Urothelium cell line (cell line): ENCODE measurements at places on chromosomes 4 and X.

DNA sequence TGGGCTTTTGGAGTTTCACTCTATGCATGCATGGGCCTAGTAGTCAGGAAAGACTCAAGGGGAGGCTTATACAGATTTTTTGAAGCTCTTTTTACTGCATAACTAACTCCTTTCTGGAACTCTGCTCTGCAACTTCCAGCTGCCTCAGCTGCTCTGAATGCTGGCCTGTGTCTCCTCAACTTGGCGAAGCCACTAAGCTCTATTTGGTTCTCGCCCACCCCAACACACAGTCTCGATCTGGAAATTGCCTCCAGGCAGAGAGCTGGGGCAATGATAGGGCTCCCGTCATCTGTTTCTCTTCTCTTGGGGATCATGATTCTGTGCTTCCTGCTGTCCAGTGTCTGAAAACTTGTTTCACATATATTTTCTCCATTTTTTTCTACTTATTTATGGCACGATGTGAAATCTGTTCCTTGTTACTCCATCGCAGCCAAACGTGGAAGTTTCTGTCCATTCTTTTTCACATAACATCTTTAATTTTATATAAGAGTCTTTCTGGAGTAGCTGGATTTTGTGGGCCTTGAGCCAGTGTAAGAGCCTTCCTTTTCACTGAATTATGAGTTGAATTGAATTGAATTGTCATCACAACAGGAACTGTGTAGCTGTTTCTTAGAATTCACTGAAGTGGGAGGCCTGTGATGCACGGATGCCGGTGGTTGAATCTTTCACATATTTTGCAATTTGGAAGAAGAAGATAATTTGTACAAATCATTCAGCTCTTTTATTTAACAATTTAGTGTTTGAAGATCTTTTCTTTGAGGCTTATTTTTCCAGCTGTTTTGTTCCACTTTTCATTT lies 9.0 kb downstream of the ZNF275 start:
- no peak for DNase-seq

DNA sequence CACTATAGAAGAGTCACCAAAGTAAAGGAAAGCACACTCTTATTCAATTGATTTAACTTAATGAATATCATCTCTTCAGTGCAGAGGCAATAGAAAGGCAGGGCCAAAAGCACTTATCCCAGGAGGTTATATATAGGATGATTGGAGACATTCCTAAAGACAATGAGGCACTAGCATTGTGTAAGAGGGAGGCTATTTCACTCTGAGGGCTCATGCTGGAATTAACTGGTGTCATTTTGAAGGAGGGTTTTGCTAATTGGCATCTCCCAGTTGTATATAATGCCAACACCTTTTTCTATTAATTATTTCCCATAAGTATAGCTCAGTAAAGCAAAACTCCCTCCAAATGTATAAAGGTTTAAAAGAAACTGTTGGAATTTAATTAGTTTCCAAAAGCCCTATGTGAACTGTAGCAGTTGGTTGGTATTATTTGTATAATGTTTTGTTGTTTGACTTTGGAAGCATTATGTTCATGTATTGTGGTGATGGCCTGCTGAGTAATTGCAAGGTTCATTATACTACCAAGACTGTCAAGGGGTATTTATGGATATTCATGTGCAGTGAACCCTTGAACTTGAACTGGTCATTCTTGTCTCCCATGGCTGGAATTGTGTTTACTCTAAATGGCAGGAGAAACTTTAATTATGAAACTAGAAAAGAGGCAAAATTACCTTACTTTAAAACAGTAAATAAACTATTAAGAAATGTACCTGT lies 270.3 kb downstream of the BMPR1B start:
- no peak for DNase-seq

- DNase-seq = no peak
Measured at GRCh38 chrX:45850775-45851433, 650.2 kb upstream of the DIPK2B start.

DNA sequence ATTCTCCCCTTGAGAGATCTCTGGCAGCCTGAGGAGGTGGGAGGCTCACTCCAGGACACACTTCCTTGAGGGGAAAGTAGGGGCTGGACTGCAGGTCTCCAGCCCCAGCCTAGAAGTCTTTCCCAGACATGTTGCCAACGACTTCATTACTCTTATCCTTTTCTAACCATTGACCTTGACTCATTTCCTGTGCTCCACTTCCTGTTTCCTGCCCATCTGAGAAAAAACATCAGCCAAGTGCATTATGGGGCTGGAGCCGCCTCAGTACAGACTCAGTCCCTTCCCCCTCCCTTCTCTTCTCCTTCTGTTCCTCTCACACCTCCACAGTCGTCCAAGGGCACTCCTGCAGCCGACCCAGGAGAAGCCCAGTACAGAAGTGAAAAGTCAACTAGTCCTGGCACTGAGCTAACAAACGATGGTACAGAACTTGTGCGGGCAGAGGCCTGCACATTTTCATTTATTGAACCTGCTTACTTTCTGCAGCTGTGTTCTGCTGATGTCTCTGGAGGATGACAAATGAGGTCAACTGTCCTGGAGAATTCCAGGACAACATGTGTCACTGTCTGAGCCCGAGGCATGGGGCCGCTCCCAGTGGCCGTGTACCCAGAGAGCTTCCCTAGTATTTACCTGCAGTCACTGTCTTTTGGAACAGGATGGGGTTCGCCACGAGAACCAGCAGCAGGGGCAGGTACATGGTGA lies 20.1 kb downstream of the GPR143 start:
- peak; percentile 8 for DNase-seq

DNA sequence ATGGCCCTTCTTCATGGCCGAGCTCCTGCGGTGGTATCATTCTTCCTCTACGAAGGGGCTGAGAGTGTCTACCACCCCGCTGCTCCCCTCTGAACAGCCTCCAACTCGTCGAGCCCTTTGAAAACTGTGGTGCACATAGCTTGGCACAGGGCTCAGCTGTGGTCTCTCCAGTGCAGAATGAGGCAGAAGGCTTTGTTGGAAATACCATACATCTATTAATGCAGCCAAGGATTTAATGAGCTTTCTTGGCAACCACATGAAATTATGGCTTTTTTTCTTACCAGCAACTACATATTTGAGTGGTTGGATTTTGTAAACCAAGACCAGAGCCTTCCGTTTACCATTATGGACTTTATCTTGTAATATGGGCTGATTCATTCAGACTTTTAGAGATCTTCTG lies 61.7 kb upstream of the CBR4 start:
- DNase-seq = no peak

DNA sequence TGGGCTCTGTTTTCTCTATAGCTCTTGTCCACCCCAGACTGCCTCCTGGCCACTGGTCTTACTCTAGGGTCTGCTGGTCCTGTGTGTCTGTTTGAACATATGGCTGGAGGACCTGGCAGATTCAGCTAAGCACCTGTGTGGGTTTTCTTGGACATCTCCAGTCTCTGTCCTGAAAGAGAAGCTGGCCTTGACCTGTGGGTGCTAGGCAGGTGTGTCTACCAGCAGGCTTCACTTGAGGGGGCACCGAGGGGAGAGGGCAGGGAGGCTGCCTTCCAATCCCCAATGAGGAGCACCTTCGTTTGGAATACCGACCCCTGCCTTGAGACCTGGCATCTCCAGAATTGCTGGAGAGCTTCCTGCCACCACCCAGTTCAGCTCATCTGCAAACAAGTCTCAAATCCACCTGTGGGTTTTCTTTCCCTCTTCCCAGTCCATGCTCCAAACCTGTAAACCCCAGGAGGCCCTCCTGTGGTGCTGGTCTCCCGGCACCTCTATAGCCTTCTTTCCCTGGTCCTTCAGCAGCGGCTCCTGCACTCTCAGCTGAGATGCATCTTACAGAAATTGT lies 45.2 kb downstream of the HTRA3 start:
- no peak for DNase-seq

GRCh38 chr4:141721174-141721573 lies 84.8 kb downstream of the IL15 start:
- no peak for DNase-seq

DNA sequence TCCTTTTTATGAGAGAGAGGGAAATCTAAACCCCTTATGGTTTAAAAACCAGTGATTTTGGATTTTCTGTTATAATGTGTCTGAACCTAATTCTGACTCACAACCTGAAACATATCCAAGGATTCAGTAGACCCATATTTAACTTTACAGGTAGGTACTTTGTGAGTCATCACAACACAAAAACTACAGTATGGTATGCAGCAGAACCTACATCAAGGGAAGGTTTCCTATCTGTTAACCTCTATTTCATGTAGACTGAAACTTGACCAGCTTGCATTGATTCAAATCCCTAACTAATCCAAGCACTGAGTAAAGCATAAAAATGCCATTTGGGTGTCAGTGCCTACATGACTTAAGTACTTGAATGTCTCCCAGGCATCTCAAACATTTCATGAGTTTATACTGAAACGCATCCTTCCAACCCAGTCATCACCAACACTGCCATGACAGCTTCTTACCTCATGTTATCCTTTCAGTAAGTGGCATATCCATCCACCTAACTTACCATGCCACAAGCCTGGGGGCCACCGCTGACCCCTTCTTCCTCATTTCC lies 4.3 kb upstream of the ARHGAP10 start:
- no peak for DNase-seq

GRCh38 chrX:23978491-23978890 lies 48.5 kb downstream of the KLHL15 start:
- no peak for DNase-seq

- no peak for DNase-seq
Measured at GRCh38 chr4:3877236-3877635, 111.1 kb downstream of the ADRA2C start.

DNA sequence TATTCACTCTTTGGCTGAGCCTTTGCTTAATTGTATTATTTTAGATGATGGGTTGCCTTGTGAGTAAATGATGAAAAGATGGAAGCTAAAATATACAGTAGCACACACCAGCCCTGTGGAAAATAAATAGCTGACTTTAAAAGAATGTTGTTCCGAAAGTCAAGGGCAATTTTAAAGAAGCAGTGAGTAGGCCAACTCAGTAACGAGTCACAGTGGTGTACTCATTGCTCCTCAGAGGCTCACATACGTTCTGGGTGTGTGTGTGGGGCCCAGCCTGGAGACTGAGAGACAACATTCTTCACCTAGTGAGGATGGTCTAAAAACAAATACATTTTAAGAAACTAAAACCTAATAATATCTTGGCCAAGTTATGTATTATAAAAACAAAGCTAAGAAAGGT lies 640.3 kb downstream of the TRIML1 start:
- no peak for DNase-seq

- no peak for DNase-seq
Measured at GRCh38 chr4:187767158-187767557, 228.4 kb upstream of the ZFP42 start.

GRCh38 chr4:100780126-100780525 lies 262.3 kb upstream of the EMCN start:
- no peak for DNase-seq

DNA sequence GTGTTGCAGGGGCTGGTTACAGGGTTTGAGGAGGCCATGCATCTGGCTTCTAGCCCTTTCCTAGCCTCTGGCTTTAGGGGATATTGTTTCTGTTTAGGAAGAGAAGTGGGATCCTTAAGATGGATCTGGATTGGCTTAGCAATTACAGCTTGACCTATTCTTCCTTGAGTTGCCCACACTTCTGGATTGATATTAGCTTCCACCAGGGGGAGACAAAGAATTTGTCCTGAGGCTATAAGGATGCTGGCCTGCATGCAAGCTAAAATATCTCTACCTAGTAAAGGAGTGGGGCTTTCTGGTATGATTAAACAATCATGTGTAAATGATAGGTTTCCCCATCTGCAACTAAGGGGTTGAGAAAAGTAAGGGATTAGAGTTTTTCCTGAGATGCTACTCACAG lies 117.2 kb downstream of the TEX13C start:
- DNase-seq = peak; percentile 0

- no peak for DNase-seq
Measured at GRCh38 chr4:187125062-187125461, 401.4 kb upstream of the FAT1 start.

- no peak for DNase-seq
Measured at GRCh38 chrX:105460376-105460775, 239.9 kb upstream of the TEX13A start.

GRCh38 chr4:120158841-120159463 lies 92.3 kb upstream of the MAD2L1 start:
- no peak for DNase-seq

GRCh38 chrX:124125471-124125870 lies 164.0 kb downstream of the STAG2 start:
- no peak for DNase-seq

DNA sequence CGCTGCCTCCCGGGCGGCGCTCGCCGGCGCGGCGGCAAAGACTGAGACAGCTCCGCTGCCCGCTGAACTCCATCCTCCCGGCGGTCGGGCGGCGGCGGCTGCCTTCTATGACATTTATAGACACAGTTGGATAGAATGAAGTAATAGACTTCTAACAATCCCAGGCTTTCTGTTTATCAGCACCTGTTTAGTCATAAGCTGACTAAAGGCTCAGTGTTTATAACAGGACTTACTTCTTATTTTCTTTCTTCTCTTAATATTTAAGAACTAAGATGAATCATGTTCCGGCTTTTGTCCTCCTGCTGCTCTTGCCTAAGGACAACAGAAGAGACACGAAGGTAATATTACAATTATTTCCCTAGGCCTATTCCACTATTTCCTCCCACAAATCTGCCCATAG lies 3.9 kb downstream of the ARL13A start:
- DNase-seq = no peak

- DNase-seq = no peak
Measured at GRCh38 chr4:37948542-37948941, 11.7 kb upstream of the PTTG2 start.

DNA sequence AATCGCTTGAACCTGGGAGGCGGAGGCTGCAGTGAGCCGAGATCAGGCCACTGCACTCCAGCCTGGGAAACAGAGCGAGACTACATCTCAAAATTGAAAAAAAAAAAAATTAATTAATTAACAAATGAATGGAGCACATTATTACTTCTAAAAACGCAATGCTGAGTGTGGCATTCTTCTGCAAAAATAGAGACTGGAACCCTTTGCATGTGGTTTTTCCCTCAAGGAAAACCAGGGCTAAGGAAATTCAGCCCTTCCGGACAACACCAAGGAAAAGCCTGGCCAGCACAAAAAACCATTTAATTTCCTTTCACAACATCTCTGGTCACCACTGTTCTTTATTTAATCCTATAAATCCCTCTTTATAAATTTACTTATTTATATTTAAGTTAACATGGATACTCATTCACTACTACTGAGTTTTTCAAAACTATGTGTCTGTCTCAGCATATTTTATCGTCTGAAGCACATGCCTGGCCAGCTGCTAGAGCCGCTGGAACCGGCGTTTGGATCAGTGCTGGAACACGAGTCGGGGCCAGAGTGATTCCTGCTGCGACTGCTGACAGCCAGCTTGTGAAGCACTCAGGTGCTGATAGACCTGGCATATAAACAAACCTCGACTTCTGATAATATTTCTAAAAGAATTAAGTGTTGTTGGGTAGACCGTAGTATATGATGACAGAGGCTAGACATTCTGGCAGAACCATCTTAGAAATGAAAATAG lies 84.5 kb upstream of the WWC2 start:
- DNase-seq = no peak
